ENCODE measurements at places on chromosomes 1 and 21.

DNA sequence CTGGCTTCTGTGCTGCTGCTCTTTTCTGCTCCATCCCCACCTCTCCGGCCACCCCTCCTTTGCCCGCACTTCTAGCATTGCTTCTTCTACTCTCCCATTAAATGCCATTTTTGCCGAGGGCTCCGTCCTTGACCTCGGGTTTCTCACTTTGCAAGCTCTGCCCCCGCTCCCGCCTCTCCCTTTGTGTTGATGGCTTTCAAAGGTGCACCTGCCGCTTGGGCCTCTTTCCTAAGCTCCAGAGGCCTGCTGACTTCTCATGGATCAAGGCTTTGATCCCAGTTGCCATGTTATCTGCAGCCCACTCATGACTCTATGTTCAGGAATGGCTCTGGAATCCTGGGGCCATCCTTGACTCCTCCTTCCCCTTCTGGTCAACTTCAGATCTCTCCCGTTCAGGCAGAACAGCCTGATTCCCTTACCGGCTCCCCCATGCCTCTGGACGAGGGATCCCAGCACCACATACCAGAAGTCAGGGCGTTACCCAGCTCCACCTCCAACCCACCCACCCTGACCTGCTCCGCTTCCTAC, 54.3 kb downstream of the TLR5 start:
- DNase-seq: no peak

DNA sequence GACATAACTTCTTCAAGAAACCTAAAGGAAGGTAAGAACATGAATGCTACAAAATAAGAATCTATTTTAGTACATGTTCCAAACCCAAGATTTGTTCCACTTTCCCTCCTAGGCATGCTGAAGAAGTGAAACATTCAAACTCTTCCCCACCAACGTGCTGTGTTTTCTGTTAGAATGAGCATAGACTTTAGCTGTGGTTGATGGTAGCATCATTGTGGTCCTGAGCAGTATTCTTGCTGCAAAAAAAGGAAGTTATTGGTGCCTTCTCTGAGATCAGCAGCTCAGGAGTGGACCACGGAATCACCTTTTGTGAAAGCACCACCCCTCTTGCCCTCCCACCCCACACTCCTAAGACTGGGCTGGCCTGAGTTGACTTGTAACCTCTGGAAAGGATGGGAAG, 100.4 kb upstream of the POGK start:
- no peak for DNase-seq

GRCh38 chr1:119602169-119602568, 45.9 kb downstream of the ZNF697 start:
- no peak for DNase-seq

- no peak for DNase-seq
Measured at GRCh38 chr1:203051841-203052324, 25.6 kb downstream of the PPFIA4 start.

DNA sequence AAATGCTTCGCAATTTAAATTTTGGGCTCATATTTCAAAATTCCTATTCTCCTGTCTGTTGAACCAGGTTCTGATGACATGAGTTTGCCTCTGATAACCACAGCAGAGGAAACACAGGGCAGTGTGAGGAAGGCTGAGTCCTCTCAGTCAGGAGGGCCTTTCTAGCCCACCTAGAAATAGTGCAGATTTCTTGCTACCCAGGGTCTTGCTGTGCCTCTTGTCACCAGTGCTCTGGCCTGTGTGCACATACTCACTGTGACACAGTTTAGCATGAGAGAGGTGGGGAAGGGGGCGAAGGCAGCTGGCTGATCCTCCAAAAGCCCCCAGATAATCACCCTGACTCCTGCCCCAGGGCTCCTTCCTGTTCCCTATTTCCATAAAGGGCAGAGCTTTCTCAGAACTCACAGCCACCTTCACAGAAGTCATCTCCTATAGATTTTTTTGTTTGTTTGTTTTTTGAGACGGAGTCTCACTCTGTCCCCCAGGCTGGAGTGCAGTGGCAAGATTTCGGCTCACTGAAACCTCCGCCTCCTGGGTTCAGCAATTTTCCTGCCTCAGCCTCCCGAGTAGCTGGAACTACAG, 23.7 kb downstream of the ERRFI1 start:
- DNase-seq: no peak

GRCh38 chr1:184497959-184498723, 111.3 kb downstream of the C1orf21 start:
- no peak for DNase-seq

DNA sequence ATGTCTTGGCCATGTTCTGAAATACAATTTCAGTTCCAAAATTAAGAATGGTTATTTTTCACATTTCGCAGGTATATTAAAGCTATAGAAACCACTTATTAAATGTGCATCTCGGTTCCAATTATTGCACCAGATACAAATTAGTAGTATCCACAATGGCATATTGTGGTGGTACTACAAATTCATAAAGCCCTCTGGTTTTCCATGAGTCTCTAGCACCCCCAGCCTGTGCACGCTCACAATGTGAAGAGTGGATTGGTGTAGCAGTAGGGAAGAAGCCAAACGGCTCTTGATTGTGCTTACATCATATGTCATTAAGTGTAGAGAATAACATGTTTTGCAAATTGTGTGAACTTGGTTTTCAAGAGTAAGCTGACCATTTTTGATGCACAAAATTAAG, 1.9 kb upstream of the BRINP3 start:
- no peak for DNase-seq

DNA sequence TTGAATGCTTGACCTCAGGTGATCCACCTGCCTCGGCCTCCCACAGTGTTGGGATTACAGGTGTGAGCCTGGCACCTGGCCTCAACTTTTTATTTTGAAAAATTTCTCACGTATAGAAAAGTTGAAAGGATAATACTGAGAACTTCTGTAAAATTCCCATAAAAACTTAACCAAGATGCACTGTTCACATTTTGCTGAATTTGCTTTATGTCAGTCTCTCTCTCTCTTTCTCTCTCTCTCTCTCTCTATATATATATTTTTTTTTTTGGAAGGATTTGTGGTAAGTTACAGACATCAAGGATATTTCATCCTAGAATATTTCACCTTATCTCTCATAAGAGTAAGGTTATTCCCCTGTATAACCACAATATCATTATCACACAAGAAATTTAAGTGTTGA, 5.9 kb downstream of the PEX14 start:
- no peak for DNase-seq

GRCh38 chr1:201213926-201214325, 23.3 kb downstream of the IGFN1 start:
- DNase-seq: no peak

GRCh38 chr1:4946343-4946742, 291.9 kb downstream of the AJAP1 start:
- no peak for DNase-seq

DNA sequence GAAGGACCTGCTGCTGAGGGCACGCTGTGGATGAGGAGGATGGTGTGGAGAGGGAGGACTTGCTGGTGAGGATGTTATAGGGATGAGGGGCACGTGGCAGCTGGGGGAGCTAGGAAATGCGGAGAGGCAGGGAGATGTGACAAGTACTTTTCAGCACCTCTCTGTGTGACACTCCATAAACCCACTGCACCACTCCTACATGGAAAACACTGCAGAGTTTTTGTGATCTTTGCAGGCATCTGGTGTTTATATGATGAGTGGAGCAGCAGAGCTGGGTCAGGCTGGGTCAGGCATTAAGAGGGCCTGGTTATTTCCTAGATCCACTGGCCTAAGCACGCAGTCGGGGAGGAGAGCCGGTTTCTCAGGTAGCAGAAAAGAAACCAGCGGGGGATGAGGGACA, 167.3 kb upstream of the COA6 start:
- DNase-seq: no peak

GRCh38 chr1:218760601-218761570, 412.8 kb upstream of the LYPLAL1 start:
- no peak for DNase-seq

- peak; percentile 13 for DNase-seq
Measured at GRCh38 chr1:8862528-8862927, 16.0 kb downstream of the ENO1 start.

DNA sequence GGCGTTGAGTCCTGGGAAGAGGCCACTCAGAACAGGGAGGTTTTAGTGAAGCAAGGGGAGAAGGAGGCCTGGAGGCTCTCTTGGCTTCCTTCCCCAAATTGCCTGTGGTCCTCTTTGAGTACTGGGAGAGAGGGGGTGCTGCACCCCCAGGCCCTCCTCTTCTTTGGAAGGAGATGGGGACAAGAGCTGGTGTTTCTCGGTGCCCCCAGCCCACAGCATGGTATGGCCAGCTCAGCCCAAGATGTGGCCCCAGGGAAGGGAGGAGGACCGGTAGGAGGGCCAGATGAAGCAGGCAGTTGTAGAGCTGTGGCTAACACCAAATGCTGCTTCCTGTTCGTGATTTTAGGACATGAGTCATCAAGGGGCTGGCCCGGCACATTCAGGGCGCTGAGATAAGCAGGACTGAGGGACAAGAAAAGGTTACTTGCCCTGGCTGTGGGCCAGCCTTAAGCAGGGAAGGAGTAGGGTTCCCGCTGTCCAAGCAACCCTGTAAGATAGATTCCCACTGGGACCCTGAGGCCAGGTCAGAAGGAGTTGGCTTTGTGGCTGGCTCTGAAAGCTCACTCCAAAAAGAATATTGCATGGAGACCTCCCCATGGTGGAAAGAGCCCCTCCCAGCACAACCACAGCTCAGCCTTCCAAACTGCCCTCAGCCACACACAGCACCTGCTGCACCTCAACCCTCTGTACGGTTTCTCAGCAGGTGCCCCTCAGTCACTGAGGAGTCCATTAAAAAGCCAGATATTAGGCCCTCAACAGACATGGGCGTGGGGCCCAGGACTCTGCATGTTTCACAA, 4.9 kb upstream of the TNFRSF1B start:
- DNase-seq: no peak

DNA sequence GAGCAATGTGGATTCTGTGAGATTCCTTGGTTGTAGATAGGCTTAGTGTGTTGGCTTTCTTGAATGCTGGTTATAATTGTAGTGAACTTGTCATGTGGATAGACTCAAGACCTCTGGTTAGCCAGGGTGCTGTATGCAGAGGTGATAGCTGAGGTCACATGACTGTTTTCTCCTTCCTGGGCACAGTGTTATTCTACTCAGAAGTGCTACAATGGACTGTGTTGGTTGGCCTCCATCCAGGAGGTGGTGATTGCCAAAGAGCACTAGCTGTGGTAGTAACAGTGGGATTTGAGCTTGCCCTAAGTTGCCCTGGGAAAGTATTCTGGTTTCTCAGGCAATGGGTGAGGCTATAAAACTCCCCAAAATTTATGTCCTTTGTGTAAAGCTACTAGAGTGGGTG, 71.6 kb downstream of the SH3BGR start:
- no peak for DNase-seq

- DNase-seq: no peak
Measured at GRCh38 chr1:157241185-157241538, 103.0 kb upstream of the ETV3 start.

DNA sequence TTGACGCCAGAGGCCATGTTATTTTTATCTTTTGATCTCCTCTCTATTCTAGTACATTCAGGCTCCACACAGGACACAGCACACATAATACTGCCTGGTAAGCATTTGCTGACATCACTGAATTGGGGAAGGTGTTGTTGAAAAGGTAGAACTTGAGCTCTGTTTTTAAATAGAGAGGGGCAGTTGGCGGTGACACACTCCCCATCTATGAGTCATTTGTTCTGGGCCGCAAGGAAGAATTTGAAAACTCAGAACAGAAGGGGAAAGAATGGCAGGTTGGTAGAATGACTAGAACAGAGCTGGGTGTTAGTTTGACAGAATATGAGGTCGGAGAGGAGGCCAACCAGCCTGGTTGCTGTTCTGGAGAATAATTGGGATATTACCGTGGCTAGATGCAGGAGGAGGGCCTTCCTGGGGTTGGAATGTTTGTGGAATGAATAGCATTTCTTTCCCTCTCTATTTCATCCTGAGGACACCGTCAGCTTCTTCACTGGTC, 52.1 kb upstream of the ERRFI1 start:
- no peak for DNase-seq

GRCh38 chr1:205633421-205633976, 1.7 kb upstream of the ELK4 start:
- no peak for DNase-seq

- peak; percentile 98 for DNase-seq
Measured at GRCh38 chr1:1630191-1630964, 1.6 kb upstream of the MMP23B start.

GRCh38 chr1:118963456-118964430, 24.4 kb downstream of the TBX15 start:
- no peak for DNase-seq

DNA sequence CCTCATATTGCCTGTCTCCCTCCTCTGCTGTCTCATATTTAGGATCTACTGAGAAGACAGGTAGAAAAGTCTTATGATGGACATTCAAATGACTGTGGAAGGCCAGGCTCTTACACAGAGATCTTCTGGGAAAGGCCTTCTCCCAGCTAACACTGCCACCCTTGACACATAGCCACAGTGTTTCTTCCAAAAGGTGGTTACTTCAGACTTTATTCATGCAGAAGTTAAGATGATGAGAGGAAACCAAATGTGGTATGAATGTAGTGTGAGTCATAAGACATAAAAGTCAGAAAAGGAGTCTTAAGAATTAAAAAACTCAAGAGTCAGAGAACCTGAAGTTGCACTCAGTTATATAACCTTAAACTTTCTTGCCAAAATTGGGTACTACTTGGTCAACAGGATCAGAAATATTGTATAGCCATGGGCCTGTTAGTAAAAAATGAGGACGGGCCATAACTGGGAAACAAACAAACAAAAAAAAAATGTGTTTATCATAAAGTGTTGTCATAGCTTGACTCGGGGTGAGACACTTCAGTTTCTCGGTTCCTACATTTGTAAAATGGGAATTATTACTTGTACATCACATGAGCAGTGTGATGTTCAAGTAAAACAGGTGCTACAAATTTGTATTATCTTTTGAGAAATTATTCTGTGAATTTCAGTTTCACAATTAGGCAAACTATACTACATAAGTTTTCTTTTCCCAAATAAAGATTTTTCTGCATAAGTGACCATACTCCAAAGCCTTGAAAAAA, 1.2 kb upstream of the DENND1B start:
- DNase-seq: peak; percentile 58

DNA sequence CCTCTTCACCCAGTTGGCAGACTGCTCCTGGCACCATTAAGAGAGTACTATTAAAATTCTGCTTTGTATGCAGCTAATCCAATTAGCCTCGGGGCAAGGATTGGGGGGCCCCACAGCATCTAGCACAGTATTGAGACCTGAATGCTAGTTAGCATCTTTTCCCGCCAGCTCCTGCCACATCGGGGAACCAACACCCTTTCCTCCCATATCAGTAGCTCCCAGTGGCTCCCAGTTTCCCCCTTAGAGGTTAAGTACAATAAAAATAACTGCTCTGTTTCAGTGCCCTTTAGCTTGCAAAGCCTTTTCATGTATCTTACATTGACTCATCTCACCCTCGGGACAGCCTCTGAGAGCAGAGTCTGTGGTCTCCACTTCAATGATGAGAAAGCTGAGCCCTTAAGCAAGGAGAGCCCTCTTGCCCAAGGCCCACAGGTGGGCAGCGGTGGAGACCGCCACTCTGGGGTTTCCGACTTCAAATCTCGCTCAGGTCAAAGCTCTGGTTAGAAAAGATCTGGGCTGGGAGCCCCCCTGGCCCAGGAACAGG, 4.2 kb upstream of the PMVK start:
- DNase-seq: peak; percentile 78

All from T-helper 2 cell (primary cell).